CD4-positive, CD25-positive, alpha-beta regulatory T cell (primary cell): ENCODE measurements at places on chromosomes 3 and 15. TPM values are rescaled to one million over a fixed set of nuclear protein-coding genes. Genes with fewer than 3 reads are reported as not detected.
A peak's percentile ranks its signal among the peaks of the same experiment; 100 is the strongest.

GRCh38 chr3:102733791-102734563, 299.2 kb downstream of the ZPLD1 start:
- no peak for DNase-seq

DNA sequence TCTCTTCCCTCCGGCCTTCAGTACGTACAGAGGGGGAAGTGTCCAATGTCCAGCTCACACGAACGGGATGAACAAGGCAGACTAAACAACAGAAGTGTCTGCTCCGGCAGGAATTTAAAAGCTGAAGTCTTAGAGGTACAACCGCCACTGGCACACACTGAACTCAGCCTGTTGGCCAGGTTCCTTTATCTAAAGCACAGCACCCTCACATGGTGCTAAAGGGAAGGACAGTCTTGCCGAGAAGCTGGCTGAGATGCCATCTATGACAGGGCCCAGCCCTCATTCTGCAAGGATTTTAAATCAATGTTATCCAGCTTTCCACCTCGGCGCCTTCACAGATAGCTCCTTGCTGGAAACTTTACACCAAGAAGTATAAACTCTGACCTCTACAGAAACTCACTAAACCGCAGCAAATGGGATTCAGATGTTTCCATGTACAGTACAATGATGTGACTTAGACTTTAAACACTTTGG, 2.8 kb downstream of the ADAMTS17 start:
- peak; percentile 69 for DNase-seq

DNA sequence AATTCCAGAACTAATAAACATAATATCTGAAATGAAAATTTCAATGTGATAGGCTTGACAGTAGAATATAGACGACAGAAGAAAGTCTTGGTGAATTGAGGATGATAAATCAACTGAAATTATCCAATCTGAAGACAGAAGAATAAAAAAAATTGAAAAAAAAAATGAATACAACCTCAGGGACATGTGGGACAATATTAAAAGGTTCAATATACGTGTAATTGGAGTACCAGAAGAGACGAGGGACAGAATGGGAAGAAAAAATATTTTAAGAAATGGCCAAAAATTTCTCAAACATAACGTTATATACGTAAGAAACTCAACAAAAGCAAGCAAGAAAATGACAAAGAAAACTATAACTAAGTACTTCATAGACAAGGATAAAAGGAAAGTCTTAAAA, 43.3 kb upstream of the HCLS1 start:
- no peak for DNase-seq

GRCh38 chr3:144104186-144104585, 132.6 kb downstream of the DIPK2A start:
- DNase-seq = no peak

GRCh38 chr3:124362455-124362854, 367.8 kb upstream of the UMPS start:
- DNase-seq = no peak

WDR53 gene
- total RNA-seq = 32.3 TPM

DNA sequence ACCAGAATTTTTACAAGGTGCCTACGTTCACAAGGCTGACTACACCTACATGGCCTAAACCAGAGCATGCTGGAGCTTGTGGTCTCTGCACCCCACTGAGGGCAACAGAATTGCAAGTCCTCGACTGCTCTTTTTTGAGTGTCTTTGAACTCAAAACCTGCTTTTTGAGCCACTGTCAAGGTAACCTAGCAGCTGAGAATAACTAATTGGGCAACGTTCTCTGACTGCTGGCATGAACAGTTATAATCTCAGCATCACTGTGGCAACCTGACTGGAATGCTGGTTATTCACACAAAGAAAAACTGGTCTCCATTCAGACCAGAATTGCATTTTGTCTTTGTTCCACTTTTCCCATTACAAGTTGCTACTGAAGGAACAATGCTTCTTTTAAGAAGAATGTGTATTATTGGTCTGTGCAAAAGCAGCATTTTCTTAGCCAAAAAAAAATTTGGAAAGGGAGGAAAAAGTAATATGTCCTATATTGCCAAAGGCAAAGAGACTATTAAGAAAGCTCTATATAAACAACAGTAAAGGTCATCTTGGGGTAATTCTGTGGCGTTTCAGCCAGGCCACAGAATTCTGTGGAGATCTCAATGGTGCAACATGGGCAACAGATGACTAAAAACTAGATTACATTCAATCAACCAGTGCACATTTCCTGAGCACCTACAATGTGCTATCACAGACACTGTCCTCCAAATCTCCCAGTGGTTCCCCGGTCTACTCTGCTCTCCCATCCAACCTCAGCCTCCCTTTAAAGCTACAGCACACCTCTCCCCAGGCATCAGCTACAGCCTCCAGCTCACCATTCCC, 76.8 kb downstream of the TNIK start:
- DNase-seq = no peak

GRCh38 chr3:109806929-109807328, 469.6 kb upstream of the DPPA4 start:
- peak; percentile 7 for DNase-seq

GRCh38 chr15:25693321-25694238, 169.5 kb downstream of the ATP10A start:
- no peak for DNase-seq

ROPN1 gene
- total RNA-seq = not detected

- DNase-seq = no peak
These were observed 352.5 kb upstream of the C2CD4B start for GRCh38 chr15:62517541-62517940.

GP9 gene
- total RNA-seq = 3.7 TPM

DNA sequence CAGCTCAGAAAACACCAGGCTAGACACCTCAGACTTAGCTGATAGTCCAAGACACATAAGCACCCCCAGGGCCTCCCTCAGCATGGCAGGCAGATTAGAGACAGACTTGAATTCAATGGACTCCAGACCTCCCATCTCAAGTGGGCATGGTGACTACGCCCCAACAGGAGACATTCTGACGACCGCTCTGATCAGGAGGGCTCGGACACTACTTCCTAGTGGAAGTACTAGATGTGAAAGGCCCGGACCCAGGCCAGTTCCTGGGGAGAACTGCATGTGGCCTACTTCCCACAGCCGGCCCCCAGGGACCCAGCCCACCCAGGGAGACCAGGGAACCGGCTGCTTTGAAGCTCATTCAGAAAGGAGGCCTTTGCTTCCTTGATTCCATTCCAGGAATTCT, 16.9 kb downstream of the POC1A start:
- no peak for DNase-seq

DNA sequence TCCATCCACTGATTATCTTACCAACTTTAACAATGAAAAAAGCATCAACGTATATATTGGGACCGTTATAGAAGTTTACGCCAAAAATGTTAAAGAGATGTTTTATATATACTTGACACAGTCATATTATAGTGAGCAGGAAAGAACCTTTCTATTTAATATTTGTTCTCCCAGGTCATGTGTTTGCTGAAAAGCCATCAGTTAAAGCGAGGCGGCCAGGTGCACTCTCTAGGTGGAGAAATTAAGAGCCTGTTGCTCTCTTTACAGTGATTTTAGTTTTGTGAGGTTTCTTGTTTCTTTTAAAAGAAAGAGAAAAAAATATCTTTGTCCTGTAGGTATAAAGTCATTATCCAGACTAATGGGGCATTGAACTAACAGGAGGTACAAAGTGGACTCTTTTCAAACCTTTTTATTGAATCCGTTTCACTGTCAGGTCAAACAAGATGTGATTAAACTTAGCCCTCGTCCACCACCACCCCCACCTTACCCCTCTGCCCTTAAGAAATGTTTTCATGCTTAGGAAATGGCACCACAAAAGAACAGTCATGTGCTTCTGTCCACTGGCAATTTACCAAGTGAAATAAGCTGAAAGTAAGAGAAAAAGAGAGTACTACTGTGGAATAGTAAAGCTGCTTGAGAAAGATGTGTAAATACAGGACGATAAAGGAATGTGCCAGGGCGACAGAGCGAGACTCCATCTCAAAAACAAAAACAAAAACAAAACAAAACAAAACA, 279.9 kb downstream of the PTPRG start:
- DNase-seq = no peak

DNA sequence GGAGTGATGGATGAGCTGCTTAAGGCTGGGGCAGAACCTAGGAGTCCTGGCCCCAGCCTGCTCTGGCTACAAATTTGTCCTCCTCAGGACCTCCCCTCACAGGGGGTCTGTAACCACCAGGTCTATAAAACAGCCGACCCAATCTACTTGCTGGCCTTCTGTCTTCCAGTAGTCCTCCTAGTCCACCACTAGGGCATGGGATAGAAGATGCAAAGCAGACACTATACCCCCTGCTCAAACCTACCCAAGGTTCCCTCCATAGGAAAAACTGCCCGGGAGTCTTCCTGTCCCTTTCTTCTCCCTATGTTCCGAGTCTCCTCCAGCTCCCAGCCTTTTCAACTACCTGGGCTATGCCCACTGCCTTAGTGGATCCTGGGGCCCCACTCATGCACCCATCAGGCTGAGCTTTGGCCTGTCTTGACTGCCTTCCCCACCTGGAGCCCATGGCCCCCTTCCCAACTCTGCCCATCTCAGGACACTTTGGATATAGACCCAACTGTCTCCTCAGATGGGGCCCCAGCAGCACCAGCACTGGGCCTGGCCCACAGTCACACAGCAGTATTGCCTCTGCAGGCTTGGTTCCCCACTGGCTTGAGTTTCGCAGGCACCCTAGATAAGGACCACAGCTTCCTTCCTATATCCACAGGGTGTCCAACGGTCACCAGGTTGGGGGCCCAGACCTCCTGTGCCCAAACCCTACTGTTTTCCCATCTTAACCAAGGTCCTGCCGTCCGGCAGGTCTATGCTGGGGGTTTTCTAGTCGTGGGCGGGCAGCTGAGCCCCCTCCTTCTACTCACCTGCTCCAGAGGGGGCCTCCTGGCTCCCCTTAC, 1.1 kb downstream of the HYAL3 start:
- DNase-seq = no peak

GRCh38 chr3:111749171-111750170, 109.6 kb upstream of the PHLDB2 start:
- DNase-seq = no peak

DNA sequence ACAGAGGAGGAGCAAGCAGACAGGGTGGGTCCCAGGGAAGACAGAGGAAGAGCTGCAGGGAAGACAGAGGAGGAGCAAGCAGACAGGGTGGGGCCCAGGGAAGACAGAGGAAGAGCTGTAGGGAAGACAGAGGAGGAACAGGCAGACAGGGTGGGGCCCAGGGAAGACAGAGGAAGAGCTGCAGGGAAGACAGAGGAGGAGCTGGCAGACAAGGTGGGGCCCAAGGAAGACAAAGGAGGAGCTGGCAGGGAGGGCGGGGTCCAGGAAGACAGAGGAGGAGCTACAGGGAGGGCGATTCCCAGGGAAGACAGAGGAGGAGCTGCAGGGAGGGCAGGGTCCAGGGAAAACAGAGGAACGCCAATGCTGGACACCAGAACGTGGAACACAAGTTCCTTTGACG, 66.5 kb downstream of the PLXNA1 start:
- DNase-seq = no peak

- no peak for DNase-seq
These were observed 9.6 kb downstream of the PLA2G4F start for GRCh38 chr15:42146551-42147430.

DNA sequence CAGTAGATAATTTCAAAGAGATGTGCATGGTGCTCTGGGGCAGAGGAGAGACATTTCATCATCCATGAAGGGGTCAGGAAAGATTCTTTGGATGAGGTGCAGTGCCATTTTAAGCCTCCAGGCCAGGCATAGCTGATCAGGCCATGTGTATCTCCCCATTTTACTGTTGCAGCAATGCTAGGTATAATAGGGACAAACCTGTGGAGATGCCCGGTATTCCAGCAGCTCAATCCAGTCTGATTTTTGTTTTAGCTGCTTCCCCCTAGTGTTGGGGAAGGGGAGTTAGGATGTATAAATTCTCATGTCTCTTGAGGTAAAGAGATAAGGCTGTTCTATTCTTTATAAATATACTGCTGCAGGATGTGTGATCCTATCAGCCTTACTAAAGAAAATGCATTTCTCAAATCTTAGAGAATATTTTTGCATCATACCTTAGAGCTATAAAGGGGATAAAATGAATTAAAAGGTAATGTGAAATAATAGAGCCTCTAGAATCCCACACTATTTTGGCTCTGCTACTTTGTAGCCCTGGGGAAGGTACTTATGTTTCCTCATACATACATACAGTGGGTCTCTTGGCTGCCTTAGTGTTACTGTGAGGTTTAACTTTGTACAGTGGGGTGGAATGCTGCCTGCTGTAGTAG, 5.2 kb downstream of the CDV3 start:
- no peak for DNase-seq

WNT5A gene
- total RNA-seq = not detected

CHRNA5 gene
- 0.94 TPM for total RNA-seq

SCAMP5 gene
- total RNA-seq = 1.3 TPM

DNA sequence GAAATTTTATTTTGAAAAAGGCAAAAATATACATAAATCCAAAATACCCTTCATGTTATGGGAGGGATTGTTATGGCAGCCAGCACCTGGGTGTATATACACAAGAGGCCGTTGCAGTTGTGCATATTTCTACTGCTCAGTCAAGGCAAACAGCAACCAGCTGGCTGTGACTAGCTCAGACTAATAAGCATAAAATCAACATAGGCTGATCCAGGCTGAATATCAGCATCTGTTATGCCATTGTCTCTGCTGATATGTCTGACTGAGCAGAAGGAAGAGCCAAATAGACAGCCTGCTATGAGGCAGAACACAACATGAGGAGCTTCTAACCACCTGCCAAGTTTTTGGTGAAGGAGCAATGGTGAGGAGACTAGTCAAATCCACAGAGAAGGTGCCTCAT, 457.5 kb upstream of the ALCAM start:
- DNase-seq = no peak

BTLA gene
- total RNA-seq = 7.1 TPM

- no peak for DNase-seq
These were observed 72.2 kb downstream of the ZNF148 start for GRCh38 chr3:125302932-125303331.

ALDH1L1 gene
- not detected for total RNA-seq

AHSG gene
- not detected for total RNA-seq

- no peak for DNase-seq
These were observed 113.2 kb upstream of the MYO5C start for GRCh38 chr15:52408823-52409222.

GRCh38 chr3:150147776-150148175, 177.1 kb upstream of the PFN2 start:
- no peak for DNase-seq
